CD4-positive, alpha-beta T cell treated with Interleukin-4 for 4 hours (primary cell): ENCODE measurements at places on chromosomes 7 and 10.

DNA sequence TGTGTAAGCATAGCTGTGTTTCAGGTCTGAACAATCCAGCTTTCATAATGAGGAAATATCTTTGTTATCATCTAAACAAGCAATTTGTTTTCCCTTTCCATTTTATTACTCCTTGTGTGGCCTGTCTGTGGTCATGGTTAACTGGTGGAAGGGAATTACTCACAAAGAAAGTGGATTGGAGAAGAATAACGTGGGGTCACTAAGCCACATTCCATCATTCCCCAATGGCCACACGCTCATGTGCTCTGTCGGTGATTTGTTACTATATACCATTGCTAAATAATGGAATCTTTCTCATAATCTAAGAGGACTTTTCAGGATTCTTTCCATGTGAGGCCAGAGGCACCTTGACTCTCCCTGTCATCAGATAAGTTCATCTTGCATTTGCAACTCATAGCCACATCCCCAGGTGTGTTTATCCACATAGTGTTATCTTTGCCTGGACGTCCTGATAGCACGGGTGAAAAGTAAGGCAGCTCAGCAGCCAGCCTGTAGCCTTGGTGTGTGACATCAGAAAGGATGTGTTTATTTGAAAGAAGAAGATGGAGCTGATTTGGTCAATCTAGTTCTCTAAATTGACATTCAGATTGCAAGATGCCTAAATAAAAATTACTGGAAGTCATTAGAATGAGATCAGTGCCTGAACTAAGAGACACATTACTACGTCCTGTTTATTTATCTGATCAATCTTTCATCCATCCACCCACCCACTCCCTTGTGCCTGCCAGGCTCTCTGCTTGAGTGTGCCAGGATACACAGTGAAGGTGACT lies 128.9 kb downstream of the CELF2 start:
- no peak for DNase-seq

DNA sequence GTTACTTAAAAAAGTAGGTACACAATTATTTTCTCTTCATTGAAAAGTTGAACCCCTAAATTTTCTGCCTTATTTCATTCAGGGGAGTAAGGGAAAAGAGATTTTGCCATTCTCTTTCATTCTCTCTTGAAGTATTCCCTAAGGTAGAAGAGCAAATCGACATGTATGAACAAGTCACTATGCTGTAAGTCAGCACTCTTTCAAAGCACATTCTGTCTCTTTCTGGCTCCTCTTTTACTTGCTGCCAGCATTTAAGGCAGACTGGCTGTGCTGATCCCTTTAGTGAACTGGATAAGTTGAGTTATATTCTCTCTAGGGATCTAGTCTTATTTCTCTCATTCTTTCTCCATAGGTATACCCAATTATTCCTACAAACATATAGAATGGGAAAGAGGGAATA lies 222.3 kb upstream of the ZWINT start:
- DNase-seq: no peak

GRCh38 chr7:25802473-25802872 lies 349.5 kb upstream of the NFE2L3 start:
- no peak for DNase-seq

GRCh38 chr10:93319096-93319495 lies 163.0 kb downstream of the MYOF start:
- no peak for DNase-seq

- DNase-seq: no peak
Observed at GRCh38 chr7:132244903-132245480, 331.3 kb downstream of the PLXNA4 start.

DNA sequence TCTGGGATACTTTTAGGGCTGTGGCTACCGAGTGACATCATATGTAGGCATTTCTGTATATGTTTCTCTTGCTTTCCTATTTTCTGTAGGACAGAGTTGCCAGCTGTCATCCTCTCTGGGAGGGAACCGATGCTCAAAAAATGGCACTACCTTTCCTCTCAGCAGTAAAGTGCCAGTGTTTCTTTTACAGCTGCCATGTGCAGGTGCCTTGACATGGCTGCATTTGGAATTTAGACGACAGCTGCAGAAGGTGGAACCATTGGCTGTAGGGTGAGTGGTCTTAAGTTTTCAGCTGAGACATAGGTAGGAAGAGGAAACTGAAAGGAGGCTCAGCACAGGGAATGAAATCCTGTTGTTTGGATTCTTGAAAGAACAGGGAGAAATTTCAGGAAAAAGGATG lies 20.2 kb upstream of the RPA3 start:
- no peak for DNase-seq

GRCh38 chr7:92644406-92645113 lies 54.4 kb upstream of the FAM133B start:
- no peak for DNase-seq

- no peak for DNase-seq
Observed at GRCh38 chr10:102602272-102603045, 41.8 kb upstream of the TRIM8 start.

GRCh38 chr10:103448746-103449145 lies 3.4 kb downstream of the CALHM2 start:
- DNase-seq: no peak

- no peak for DNase-seq
Observed at GRCh38 chr10:70132098-70133029, at the start of gene AIFM2. AIFM2 (minus strand) TSS chr10:70132825; CDS start chr10:70124084, 8,741 bp downstream.

GRCh38 chr7:124171068-124171467 lies 138.2 kb upstream of the TMEM229A start:
- no peak for DNase-seq

GRCh38 chr7:40276061-40276460 lies 141.3 kb downstream of the SUGCT start:
- DNase-seq: no peak

DNA sequence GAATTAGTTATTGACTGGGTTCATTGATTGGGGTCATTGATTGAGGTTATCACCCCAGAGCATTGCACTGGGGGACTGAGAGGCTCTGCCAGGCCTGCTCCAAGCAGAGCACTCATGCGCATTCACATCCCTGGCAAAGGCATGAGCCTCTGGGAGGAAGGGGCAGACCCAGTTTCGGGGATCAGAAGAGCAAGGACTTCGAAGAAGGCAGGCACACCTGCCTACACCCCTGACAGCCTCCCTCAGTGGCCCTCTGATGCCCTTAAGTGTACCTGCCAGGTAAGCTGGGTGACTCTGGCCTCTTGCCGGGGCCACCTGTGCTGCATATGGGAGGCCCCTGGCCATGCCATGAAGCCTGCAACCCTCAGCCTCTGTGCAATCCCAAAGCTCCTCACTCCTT lies 181.1 kb downstream of the PTPN20 start:
- no peak for DNase-seq

DNA sequence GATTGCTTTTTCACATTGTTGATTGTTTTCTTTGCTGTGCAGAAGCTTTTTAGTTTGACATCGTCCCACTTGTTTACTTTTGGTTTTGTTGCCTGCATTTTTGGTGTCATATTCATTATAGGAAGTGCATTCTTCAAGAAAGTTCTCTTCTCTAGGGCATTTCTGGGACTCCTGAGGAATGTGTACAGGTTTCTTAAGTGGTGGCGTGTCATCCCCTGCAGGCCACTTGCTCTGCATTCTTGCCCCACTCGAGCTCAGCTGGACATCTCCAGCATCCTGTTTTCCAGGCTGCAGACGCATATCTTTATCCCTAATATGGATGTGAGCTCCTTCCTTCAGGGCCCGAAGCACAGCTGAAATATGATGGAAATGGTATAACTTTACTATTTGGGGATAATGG lies 255.6 kb upstream of the HABP2 start:
- DNase-seq: no peak

DNA sequence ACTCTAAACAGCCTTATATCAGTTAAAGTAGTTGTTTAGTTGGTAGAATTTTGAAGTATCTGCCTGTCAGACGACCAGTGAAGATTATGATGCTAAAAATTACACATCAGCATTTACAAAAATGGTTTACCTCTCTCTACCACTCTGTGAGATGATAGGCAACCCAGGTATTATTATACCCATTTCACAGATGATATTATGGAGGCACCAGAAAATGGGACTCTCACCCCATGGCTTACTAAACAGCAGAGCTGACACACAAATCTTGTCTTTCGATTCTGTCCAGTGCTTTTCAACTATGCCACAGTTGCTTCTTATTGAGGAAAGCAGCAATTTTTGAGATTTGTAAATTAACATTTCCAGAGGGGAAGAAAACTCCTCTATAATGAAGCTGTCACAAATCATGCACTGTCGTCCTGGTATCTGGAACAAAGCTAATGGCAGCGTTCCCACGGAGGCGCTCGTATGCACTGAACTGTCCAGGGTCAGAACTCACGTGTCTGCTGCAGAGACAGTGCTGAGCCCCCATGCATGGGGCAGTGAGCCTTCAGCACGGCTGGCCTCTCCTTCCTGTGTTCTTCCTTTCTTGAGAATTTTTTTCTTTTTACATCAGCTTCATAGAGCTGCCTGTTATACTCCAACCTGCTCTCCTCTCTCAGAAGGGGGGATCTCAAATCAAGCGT lies 381.1 kb downstream of the SDK1 start:
- no peak for DNase-seq

DNA sequence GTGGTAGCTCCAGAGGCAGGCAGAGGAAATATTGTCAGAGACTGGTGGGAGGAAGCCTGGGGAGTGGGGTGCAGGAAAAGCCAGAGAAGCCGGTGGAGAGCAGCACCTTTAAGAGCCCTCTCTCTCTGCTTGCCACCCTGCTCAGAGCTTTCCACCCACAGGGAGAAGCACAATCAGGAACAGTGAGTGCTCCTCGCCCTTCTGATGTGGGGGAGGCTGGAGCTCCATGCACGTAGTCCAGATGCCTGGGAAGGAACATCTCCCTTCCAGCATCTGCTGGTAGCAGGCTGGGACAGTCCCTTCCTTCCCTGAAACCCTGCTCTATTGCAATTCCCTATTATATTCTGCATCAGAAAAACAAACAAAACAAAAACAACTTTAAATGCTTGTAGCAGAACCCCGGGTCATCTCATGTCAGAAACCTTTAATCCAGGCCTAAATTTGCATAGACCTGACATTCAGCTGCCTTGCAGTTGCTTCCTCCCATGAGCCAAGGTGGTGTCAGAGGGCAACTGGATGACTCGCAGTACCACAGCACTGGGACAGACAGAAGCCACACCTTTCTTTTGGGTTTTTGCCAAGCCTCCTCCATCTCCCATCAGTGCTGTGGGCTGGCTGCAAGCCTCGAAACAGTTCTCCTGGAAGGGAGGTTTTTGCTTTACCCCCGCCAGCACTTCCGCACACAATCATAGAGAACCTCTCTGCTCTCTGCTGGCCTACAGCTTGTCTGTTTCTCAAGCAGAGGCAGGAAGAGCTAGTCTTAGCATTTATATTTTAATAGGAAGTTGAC lies 13.1 kb downstream of the AVPI1 start:
- DNase-seq: no peak

DNA sequence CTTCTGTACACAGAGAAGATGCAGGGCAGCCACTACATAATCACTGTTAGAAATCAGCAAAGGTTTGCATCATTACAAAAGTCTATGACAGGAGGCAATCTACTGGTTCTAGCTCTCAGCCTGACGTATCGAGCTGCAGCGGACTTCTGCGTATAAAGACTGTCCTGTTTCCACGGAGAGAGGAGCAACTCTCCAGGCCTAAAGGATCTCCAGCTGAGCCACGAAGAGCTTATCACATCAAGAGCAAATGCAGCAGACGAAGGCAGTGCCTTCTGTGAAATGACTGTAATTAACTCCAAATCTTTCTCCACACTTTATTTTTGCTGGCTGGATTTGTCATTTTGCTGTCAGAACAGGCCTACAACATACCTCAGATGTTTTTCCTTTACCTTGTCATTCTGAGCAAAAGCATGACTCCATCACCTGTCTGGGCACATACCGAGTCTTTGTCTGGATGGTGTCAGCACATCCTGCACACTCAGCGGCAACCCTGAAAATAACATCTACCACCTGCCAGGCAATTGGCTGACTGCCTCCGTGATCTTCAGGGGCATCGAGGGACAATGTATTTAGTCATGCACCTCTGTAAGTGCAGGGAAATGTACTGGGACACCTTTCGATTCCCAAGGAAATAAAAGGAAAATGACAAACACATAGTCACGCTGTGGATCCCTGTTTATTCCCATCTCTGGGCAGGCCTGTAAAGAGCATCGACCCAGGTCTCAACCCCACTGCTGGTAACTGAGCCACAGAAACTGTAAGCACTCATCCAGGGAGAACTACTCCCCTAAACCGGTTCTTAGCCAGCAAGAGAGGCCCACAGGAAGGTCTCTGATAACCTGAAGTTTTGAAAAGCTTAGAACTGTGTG lies 26.3 kb upstream of the SH3PXD2A start:
- no peak for DNase-seq

- no peak for DNase-seq
Observed at GRCh38 chr7:88826222-88826621, 30.7 kb upstream of the TEX47 start.

- DNase-seq: no peak
Observed at GRCh38 chr10:127486355-127486754, 62.8 kb upstream of the NPS start.

GRCh38 chr7:20151708-20152456 lies 65.3 kb downstream of the MACC1 start:
- DNase-seq: no peak

DNA sequence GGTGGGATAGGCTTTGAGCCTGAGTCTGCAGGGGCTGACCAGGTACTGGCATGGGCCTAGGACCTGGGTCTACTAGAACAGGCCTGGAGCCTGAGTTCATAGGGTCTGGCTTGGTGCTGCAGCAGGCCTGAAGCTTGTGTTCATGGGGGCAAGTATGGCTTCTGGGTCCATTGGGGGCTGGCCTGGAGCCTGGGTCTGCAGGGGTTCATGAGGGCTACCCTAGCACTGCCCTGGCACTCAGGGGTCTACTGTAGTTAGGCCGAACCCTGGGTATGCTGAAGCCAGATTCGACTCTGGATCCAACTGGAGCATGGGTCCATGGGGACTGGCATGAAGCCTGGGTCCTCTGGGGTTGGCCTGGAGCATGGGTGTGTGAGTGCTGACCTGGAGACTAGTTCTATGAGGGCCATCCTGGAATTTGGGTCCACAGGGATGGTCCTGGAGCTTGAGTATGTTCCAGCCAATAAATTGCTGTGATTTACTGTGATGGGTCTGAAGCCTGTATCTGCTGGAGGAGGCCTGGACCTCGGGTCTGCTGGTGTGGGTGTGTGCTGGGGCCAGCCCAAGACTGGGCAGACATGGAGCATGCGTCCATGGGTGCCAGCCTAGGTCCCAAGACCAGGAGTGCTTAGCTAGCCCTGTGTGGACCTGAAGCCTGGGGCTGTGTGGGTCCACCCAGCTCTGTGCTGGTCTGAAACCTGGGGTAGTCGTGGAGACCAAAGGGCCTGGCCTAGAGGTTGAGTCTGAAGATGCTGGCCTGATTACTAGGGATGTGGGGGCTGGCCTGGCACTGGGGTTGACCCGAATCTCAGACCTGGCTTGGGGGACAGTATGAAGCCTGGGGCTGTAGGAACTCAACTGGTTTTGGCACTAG lies 235.5 kb downstream of the NXPH1 start:
- DNase-seq: no peak

GRCh38 chr7:33062023-33062781 lies at the start of gene NT5C3A:
NT5C3A (minus strand) TSS chr7:33062776; CDS start chr7:33062705, 71 bp downstream.
- no peak for DNase-seq

DNA sequence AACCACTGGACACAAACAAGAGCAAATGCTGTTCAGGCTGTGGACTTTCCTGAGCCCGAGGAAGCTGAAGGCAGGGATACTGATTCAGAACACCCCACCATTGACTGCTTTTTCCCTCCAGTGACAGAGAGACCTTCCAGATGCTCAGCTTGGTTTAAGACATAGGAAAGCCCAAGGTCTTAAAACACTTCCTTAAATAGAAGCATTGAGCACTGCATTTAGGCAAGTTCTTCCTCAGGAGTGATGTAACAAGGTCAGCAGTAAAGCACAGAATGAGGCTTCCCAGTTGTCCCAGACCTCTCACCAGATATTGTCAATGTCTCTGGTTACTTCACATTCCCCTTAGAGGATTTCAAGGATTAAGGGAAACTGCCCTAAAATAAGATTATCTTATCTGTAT lies 19.6 kb upstream of the CDCA7L start:
- DNase-seq: no peak
